NCI-H1930 (cell line): ENCODE measurements at places on chromosomes 6 and 20.

GRCh38 chr20:1875762-1876161, 19.4 kb upstream of the SIRPA start:
- DNase-seq, result no peak

DNA sequence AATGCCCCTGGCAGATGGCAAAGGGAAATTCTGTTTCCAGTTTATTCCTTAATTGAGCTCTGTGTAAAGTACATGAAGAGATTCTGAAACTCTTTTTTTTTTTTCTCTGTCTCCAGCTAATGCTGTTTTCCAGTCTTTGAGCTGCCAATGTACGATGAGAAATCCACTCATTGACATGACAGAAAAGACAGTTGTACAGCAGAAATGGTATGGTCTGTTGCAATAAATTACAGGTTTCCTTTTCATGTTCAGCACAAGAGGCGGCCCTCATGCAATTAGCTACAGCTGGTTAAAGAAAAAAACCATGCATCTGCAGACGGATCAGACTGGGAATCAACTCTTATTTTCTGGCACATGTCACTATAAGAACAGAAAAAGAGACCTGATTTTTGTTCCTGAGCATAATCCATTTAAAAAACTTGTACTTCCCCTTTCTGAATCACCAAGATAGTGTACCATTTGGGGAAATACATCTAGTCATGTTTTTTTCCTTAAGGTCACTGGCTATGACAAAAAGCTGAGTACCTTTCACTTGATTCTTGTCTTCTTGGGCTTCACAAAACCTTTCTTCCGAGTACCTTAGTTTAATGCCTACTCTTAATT, 289.8 kb upstream of the PREP start:
- DNase-seq, result no peak

GRCh38 chr6:28490205-28490890, 25.2 kb downstream of the GPX6 start:
- DNase-seq, result no peak

DNA sequence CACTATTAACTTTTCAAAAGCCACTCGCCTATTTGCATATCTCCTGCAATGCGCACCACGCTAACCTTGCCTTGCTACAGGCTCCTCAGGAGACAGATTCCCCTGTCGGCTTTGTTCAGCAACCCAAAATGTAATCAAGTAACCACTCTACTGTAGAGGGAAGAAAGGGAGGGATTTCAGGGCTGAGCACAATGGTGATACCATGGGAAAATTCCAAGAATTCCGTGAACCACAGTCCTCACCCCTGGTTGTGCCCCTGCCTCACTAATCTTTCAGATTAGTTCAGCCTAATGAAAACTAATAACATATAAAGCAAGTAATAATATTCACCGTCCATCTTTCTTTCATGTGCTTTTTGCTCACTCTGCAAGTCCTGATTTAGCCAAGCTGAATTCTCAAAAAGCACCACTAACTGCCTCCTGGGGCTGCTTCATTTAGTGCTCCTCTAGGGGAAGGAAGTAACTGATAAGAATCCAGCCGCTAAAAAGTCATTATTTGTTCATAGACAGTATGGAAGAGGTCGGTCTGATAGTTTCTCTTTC, 6.6 kb downstream of the CITED2 start:
- DNase-seq, result no peak

DNA sequence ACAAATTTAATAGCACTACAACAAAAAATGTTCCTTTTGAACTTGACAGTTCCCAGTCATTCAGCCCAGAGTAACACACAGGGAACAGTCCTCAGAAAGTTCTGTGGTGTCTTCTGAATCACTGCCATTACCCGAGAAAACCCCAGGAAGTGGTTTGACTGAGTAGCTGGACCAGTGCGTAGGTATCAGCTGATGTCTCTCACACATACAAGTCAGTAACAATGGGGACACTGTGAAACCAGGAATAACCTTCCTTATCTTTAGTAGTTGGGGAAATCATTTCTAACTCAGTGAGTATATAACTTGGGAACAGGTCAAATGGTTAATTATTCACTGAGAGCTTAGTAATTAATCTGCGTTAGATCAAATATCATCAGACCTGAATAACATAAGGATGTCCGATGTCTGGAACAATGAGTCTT, 73.1 kb downstream of the HIVEP2 start:
- no peak for DNase-seq

GRCh38 chr6:134410541-134410940, 92.6 kb upstream of the SGK1 start:
- DNase-seq, result no peak

- no peak for DNase-seq
Measured at GRCh38 chr20:25319241-25320034, 71.2 kb downstream of the ABHD12 start.

GRCh38 chr6:72976484-72976883, 248.8 kb downstream of the KHDC1L start:
- no peak for DNase-seq

DNA sequence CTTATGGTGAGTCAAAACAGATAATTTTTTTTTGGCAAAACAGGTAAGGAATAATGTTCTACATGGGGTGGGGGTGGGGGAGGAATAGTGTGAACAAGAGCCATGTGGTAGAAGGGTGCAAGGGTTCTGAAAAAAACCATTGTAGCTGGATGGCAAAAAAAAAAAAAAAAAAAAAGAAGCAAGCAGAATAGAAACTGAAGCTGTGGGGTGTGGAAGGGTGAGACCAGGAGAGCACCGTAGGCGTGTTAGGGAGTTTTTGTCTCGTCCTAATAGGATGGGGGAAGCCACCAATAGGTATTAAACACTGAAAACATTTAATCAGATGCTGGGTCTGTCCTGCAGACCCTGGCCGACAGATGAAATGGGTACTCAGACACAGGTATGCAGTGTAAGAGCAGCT, 110.1 kb downstream of the ADTRP start:
- no peak for DNase-seq

DNA sequence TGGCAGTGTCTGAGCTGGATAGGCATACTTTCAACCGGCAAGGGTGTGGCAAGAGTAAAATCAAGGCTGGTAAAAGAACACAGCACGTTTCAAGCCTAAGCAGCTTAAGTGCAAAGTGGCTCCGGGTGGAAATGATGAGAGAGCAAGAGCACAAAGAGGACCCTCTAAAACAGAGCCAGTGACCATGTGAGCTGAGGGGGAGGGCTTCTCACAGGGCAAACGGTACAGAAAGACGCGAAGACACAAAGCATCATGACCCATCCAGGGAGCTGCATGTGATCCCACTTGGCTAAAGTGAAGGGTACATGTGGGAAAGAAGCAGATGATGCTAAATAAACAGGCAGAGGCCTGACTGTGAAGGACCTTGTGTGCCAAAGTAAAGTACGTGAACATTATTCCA, 25.7 kb downstream of the FKBP5 start:
- no peak for DNase-seq

DNA sequence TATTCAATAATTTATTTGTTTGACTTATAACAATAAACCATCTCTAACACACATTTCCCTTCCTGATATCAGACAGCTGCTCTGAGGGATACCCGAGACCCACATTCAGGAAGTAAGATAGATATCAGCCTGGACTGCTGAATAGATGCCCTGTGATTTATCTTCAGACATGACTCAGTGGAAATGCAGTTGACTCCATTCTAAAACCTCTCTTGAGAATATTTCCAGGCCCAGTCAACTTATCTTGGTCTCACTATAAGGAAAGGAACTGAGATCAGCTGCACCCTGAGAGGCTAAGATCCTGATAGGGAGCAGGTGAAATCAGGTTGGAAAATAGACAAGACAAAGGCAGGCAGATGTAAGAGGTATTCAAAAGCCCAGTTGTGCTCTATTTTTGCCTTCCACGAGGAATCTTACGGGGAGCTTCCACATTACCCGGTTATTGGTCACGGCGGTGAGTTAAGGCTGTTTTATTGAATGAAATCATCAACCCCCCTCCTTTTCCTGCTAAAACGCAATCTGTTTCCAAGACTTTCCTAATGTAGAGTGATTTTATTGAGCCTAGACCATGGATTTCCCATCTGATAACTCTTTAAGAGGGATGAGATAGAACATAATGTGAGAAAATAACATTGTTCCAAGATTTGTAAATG, 25.5 kb downstream of the C6orf15 start:
- DNase-seq, result no peak

GRCh38 chr6:31114541-31114878, at the start of gene PSORS1C1:
Gene PSORS1C1 (plus strand): TSS chr6:31114800. CDS start chr6:31129633, 14,833 bp downstream.
- DNase-seq, result no peak

DNA sequence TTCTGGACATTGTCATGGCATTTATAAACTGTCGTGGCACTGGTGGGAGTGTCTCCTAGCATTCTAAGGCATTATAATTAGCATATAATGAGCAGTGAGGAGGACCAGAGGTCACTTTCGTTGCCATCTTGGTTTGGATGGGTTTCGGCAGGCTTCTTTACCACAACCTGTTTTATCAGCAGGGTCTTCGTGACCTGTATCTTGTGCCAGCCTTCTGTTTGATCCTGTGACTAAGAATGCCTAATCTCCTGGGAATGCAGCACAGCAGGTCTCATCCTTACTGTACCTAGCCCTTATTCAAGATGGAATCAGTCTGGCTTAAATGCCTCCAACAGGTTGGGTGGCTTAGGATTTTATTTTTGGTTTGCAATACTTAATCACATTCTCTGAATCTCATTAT, 142.7 kb upstream of the GGTLC1 start:
- no peak for DNase-seq

DNA sequence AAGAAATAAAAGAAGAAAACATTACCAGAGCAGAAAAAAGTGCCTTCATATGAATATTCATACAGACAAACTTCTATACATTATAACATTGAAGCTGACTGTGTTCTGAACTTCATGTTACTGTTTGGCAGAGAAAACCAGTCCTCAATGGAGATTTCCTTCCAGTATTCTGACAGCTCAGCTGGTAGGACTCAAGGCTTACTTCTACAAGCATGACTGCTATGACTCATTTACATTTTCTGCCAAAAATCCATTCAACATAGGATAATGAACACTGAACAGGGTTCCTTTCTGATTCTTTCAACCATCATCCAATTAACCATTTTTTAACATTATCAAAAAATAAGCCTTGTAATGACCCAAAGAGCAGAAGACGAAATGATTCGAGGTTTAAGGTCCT, 25.4 kb downstream of the COL9A1 start:
- no peak for DNase-seq

GRCh38 chr20:48683467-48684175, 144.2 kb downstream of the PREX1 start:
- no peak for DNase-seq

- DNase-seq, result no peak
Measured at GRCh38 chr6:133890711-133891148, 1.8 kb downstream of the TCF21 start.

GRCh38 chr6:22147921-22148776, 148.7 kb downstream of the PRL start:
- DNase-seq, result peak; percentile 21

GRCh38 chr6:55913228-55914195, 38.1 kb upstream of the BMP5 start:
- DNase-seq, result no peak

DNA sequence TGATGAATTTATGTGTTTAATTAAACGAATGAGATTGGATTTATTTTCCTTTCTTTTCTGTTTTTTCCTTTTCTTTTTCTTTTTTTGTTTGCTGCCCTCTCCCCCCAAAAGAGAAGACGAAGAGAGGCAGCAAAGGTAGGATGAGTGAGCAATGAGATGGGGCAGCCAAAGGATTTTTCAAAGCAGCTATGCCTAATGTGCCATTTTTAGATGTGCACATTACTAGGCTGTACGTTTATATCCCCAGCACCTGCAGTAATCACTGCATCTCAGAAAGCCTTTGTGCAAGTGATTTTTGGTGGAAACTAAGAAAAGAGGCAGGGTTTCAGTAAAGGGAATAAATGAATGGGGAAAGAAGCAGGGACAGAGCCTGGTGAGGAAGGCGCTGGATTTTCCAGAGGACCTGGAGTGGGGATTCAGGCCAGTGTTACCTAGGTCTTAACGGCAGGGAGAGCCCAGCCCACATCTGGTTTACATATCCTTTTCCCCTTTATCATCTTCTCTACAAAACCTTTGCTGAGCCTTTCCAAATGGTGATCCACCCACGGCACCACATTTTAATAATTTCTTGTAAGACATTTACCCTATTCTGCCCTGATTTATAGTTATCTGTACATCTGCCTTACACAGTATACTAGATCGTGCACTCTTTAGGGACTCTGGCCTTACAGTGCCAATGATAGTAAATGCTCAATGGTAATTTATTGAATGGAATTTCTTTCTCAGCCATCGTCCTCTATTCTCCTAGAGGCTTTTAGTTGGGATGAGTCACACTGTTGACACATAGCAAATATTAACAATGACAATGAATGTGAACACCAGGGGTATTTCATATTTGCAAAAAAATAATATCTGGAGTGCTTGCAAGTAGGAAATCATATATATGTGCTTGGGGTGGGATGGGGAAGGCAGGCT, 38.3 kb upstream of the ATXN1 start:
- peak; percentile 65 for DNase-seq

- DNase-seq, result no peak
Measured at GRCh38 chr6:157620944-157621343, 202.1 kb upstream of the SNX9 start.

- no peak for DNase-seq
Measured at GRCh38 chr6:151430886-151431285, 21.0 kb downstream of the RMND1 start.

DNA sequence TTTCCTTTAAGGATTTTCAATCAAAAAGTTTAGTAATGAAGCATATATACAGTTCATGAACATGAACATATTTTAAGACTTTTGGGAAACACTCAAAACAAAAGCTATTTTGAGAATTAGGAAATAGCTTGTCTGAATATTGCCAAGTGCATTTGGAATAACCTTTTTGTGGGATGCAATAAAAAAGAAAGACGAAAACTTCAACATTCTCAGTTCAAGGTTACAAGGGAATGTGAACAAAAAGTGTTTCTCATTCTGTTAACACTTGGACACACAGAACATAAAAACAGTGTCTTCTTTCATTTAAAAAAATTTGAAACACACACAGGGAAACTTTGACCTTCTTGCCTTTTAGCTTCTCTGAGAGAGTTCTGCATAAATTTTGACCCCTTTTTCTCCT, 72.7 kb upstream of the TCF21 start:
- no peak for DNase-seq

DNA sequence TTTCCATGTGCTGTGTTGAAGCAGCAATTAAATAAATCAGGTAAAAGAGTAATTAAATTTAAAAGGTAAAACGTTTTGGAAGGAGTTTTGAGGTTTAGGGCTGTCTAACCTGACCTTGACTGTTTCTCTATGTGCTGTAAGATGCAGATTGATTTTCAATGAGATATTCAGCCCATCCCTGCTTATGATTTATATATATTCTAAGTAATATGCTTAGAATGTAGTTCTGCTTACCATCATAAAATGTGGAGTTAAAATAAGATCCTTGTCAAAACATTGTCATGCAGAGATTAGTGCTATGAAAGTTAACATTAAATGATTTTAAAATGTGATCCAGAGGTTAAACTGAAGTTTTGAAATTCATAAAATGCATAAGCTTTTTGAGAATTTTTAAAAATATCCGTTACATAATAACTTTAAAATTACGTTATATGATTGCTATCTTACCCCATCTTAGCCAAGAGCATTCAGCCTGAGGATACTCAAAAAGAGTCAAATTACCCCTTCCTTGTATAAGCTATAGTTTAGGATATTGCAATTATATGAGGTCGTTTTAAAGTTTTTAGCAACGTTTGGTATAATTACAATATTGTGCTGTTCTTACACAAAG, 122.5 kb downstream of the MTHFD1L start:
- DNase-seq, result no peak
